Femur (tissue), 1 donor: ENCODE measurements at places on chromosomes 2 and 18.

GRCh38 chr2:228378696-228379425, 197.4 kb upstream of the SPHKAP start:
- no peak for DNase-seq

GRCh38 chr18:54280220-54280569, 10.9 kb downstream of the POLI start:
- no peak for DNase-seq

- DNase-seq = no peak
Measured at GRCh38 chr2:199756743-199757142, 94.2 kb downstream of the FTCDNL1 start.

- no peak for DNase-seq
Measured at GRCh38 chr18:77068321-77069312, 64.0 kb downstream of the MBP start.

DNA sequence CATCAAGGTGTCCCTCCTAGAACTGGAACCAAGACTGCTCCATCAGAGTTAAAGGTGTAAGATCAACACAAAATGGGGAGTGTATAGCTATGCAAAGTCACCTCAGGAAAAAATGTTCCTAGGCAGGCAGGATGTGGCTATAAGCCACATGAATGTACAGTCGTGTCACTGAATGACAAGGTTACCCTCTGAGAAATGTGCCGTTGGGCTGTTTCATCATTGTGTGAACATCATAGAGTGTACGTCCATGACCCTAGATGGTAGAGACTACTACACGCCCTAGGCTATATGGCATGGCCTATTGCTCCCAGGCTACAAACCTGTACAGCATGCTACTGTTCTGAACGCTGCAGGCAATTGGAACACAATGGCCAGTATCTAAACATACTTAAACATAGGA, 24.5 kb downstream of the TYMS start:
- no peak for DNase-seq

DNA sequence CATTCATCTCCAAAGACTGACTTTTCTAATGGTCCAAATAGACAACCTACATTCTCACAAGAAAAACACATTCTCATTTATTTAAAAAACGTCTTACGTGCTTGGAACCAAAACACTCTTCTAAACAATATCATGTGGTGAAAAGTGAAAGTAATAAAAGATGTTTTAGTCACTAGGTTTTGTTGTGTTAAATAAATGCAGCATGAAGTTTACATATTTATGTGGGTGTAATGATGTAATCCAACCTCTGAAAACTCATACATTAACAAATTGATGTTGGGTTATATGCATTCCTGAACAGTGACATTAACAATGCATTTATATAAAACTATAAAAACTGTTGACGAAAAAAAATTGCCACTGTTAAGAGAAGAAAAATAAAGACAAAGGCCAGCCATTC, 55.1 kb upstream of the ACVR2A start:
- no peak for DNase-seq
